ENCODE measurements at places on chromosomes 12 and 14. TPM values are rescaled to one million over a fixed set of nuclear protein-coding genes. Genes with fewer than 3 reads are reported as not detected.

DNA sequence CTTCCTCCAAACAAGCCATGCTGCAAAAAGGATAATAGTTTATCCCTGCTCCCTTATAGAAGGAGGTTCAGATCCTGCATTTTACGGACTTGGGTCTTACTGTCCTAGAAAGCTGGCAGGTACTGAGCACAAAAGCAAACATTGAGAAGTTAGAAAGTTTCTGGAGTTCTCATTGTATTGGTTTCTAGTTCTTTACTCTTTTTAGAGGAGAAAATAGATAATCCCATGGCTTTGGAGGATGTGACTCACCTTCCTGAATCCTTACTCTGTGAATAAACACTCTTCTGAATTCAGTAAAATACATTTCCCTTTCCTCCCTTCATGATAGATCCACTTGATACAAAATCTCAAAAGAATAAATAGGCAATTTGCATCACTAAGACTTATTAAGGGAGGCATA is 188.9 kb downstream of the NPAS3 start:
- H3K4me1 ChIP-seq: no peaks in the 10 kb centered on the region
- DNase-seq: no peak
- no peak overlapping the region for H3K27ac ChIP-seq
- H3K4me3 ChIP-seq: no peak overlapping the region
- no peaks in the 10 kb centered on the region for H3K27me3 ChIP-seq

DNA sequence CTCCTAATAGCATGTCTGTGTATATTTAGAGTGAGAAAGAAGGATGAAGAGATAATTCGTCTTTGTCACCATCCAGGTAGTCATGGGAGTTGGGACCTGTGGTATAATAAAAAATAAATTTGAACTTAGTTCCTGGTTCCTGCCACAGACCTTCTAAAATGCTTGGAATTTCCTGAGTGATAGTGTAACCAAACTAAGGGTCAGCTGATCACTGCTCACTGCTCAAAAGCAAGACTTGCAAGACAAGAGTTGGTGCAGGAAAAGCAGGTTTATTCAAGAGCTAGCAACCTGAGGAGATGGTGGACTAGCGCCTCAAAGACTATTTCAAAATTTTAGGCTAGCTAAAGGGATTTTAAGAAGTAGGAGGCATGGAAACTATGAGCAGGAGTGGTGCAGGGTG is 19.1 kb downstream of the ANG start:
- no peaks in the 10 kb centered on the region for H3K27me3 ChIP-seq
- H3K4me3 ChIP-seq: no peak overlapping the region
- H3K4me1 ChIP-seq: peaks cover 10% of the 10 kb centered on the region
- H3K27ac ChIP-seq: peak overlapping the region; percentile 78
- no peaks in the 10 kb centered on the region for H3K36me3 ChIP-seq
- DNase-seq: no peak

- no peak overlapping the region for H3K27ac ChIP-seq
- no peak overlapping the region for H3K4me3 ChIP-seq
- H3K4me1 ChIP-seq: peaks cover 18% of the 10 kb centered on the region
- H3K27me3 ChIP-seq: no peaks in the 10 kb centered on the region
Observed at GRCh38 chr12:7096979-7097378, 4.7 kb upstream of the C1R start.

DNA sequence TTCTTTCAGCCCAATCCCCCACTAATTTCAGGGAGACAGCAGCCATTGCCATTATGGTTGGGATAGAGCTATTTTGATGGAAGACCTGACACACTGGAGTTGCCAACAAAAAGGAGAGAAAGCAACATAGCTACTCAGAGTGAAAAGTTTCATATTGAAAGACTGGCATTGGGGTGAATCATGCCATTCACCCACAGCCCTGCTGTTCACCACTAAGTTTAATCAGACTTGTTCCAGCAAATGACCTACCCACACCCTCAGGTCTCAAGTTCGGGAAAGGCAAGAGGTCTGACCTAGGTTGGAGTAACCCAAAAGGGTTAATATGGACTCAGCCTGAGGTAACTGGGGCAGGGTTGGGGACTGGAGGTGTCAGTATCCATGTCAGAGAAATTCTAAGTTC is 169.2 kb downstream of the PAWR start:
- H3K27ac ChIP-seq: no peak overlapping the region
- H3K27me3 ChIP-seq: no peaks in the 10 kb centered on the region
- no peak for DNase-seq
- no peaks in the 10 kb centered on the region for H3K36me3 ChIP-seq

DBX2 gene
- not detected for total RNA-seq

SSTR1 gene
- 9.2 TPM for total RNA-seq
